Skeletal muscle cell (primary cell): ENCODE measurements at places on chromosomes 3 and 15.

GRCh38 chr15:69536726-69537512 lies 84.3 kb downstream of the RPLP1 start:
- DNase-seq, result no peak

GRCh38 chr3:150956376-150956775 lies 16.2 kb downstream of the CLRN1 start:
- DNase-seq, result peak; percentile 26

- DNase-seq, result no peak
Measured at GRCh38 chr3:43009547-43009946, 30.4 kb downstream of the GASK1A start.

DNA sequence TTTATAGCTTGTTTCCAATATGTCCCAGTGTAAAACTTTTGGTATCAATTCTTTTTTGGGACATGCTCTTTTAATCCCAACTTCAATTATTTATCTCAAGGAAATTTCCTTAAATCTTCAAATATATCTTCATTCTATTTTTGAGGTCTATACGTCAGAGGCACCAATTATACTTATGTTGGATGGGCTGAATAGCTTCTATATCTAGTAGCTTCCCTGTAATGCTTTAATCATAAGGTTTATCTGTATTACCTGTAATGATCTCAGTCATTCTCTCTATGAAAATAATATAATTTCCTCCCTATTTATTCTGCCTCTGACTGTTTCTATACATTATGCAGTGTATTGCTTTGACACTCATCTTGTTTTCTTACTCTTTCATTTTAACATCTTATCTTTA lies 29.9 kb upstream of the MCCC1 start:
- no peak for DNase-seq
